Thymus (tissue), 14 donors: ENCODE measurements at places on chromosomes 11 and 22.

DNA sequence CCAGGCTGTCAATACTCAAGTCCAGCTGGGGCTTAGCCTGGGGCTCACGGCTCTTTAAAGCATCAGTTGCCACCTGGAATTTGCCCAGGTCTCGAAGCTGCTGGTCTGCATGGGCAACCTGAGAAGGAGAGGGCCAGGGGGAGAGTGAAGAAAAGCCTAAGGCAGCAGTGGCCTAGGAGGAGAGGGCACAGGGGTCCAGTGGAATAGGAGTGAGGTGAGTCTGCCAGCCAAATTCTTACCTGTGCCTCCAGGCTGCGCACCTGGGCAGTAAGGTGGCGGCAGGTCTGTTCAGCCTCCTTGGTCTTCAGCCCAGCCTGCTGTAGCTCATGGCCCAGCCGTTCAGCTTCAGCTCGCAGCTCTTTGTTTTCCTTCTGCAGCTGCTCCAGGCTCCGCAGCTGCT is 10.0 kb downstream of the IL18BP start:
- DNase-seq = no peak

DNA sequence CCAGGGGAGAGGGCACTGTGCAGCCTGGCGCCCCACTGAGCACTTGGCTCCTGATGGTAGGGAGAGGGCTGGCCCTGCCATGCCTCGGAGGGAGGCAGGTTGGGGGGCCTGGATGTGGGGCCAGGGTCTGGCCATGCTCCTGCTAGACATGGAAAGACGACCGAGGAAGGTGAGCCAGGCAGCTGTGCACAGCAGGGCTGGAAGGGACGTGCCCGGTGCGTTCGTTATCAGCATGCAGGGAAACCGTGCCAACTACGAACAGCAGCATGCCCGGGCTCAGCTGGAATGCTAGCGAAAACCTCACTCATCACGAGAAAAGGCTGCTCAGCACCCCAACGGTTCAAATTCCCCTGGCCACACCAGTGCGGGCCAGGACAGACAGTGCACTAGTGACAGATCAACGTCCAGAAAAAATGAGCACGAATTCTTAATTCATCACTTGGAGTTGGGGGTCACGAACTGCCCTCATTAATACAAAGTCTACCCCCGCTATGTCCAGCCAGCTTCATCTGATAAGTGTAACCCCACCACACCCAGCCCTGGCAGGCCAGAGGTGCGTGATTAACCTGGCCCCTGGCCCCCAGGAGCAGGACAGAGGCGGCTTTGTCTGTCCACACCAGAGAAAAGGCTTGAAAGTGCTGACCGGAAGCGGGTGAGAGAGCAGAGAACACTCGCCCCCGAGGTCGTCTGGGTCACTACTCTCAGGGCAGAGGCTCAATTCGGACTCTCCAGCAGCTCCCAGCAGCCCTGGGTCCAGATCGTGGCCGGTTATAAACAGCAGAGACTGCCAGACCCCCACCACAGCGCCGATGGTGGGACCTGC is 84.2 kb downstream of the CELSR1 start:
- DNase-seq = no peak

DNA sequence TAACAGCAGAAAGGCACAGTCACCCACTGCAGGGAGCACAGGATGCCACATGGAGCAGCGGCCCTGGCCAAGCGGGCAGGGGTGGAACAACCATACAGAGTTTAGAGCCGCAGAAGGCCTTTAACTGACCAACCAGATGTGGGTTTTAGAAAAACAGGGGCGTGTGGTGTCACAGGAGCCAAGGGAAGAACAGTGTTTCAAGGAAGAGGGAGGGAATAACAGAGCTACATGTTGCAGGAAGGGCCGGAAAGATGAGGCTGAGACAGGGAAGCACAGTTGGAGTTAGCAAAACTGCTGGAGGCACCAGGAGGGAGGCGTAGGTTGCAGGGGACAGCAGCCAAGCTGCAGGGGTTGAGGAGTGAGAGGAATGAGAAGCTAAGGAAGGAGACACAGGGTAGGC is 7.8 kb upstream of the NAA40 start:
- DNase-seq = no peak

GRCh38 chr11:32968541-32968940 is 47.1 kb upstream of the DEPDC7 start:
- no peak for DNase-seq

GRCh38 chr11:64915376-64915887 is 1.6 kb downstream of the ATG2A start:
- DNase-seq = no peak

- no peak for DNase-seq
Measured at GRCh38 chr11:1632053-1632714, 2.6 kb downstream of the KRTAP5-5 start.

DNA sequence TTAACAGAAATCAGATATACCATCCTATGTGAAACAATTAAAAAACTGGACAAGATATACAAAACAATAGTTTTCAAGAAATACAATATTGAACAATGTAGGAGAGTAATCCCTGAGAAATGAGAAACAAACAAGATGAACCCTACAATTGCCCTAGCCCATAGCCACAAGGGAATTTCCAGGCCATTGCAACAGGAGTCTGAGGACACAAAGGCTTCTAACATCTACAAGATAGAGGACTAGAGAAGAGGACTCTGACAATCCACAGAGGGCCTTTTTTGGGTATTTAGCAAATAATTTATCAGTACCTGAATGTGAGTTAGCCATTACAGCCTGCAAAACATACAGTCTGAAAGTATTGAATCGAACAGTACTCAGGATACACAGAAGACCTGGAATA is 251.7 kb downstream of the GRM5 start:
- no peak for DNase-seq

GRCh38 chr22:36323855-36324331 is 63.9 kb downstream of the MYH9 start:
- DNase-seq = no peak

DNA sequence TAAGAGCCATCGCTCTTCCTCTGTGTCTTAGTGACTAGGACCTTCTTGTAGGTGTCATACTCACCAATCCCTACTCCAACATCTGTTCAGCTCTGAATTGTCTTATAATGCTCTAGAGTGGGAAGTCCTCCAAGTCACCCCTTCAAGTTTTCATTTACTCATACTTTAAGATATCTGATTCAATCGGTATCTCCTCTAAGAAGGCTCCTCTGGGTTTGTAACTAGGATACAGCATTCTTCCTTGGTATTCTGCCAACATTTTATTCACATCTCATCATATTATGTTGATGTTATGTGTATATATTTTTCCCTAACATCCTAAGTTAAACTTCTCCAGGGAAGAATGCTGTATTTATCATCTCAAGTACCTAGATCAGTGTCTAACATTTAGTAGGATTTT is 662.1 kb downstream of the NTM start:
- no peak for DNase-seq

- no peak for DNase-seq
Measured at GRCh38 chr11:29353833-29354232, 663.0 kb downstream of the KCNA4 start.

- no peak for DNase-seq
Measured at GRCh38 chr11:128587415-128587814, at the start of gene ETS1. ETS1 (minus strand) TSS chr11:128587558; CDS start chr11:128573130, 14,428 bp downstream.

- DNase-seq = no peak
Measured at GRCh38 chr22:29719899-29720645, at the start of gene CABP7. CABP7 (plus strand) TSS chr22:29720003; CDS start chr22:29720425, 422 bp downstream.

- no peak for DNase-seq
Measured at GRCh38 chr11:70756756-70757155, 358.4 kb downstream of the CTTN start.

DNA sequence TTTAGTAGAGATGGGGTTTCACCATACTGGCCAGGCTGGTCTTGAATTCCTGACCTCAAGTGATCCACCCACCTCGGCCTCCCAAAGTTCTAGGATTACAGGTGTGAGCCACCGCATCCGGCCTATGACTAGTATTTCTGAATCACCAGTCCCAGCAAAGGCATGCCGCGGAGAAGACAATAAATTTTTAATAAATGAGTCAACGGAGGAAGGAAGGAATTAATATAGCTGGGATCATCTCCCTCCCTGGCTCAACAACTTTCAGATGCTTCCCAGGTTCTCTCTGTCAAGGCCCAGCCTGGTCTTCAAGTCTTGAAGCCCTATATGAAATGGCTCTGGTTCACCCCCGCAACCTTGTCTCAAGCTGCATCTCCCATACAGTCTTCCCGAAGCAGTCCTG is 45.7 kb downstream of the CYTH4 start:
- no peak for DNase-seq

- DNase-seq = no peak
Measured at GRCh38 chr11:2920343-2920742, 8.9 kb downstream of the PHLDA2 start.

DNA sequence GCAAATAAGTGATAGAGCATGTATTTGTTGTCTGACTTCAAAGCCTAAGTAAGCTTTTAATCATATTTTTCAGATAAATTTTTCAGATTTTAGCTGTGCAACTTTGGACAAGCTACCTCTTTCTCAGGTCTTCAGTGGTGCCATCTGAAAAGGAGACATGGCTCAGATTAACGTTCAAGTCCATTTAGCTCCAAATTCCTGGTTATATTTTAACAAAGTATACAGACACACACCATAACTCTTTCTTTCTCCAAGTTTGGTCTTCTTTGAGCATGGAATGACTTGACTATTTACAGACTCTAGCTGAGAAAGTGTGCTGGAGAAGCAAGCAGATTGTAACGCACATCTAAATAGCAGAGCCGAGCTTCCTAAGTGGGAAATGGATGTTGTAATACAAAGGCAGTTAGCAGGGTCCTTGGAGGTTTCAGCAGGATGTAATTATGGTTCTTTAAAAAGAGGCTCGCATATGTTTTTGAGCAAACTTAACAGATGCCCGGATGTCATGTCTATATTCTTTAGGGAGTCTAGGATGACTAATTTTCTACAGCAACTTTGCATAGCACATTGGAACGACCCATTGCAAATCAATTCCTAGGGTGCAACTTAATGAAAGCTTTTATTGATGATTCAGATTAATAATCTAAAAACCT is 128.1 kb upstream of the E2F8 start:
- DNase-seq = no peak

DNA sequence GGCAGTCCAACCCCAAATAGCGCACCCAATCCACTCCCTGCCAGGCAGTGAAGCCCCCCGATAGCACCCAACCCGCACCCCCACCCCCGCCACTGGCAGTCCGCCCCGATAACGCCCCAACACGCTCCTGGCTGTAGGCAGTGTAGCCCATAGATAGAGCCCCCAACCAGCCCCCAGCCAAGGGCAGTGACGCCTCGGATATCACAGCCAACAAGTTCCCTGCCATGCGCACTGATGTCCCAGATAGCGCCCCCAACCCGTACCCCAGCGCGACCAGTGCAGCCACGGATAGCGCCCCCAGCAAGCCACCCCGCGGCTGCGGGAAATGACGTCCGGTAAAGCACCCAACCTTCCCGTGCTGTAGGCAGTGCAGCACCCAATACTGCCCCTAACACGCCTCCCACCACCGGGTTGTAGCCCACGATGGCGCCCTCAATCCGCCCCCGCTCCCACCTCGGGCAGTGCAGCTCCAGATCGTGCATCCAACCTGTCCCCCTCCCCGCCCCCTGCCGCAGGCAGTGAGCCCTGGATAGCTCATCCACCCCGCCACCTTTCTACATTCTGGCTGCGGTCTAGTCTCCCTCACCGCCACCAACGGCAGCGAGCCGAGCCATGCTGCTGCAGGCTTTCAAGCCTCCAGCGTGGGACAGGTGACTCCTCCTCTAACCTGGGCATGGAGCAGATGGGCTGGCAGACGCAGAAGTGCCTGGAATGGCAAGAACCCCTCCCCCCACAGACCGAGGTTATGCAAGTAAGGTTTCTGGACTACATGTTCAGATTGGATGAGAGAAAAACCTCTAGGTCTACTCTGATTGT is 625 bp downstream of the RFPL2 start:
- DNase-seq = no peak

- DNase-seq = no peak
Measured at GRCh38 chr11:57482782-57483561, 22.6 kb downstream of the RTN4RL2 start.

- DNase-seq = no peak
Measured at GRCh38 chr11:58142761-58143160, 17.4 kb upstream of the OR9I1 start.

DNA sequence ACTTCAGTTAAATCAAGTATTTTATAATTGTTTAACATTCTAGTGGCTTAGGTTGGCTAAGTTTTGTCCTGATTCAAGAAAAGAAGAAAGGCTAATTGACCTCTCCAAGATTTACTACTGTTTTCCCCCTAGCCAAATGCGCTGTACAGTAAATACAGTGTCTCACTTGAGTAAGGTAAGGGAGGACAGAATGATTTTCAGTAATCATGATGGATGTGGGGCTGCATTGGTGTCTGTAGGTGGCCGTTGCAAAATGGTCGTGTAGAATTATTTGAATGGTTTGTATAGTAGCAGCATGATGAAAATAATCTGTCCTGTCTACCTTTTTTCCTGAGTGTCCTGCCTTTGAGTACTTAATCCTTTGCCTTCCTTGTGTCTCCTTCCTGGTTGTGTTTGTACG is 4.6 kb downstream of the CECR2 start:
- no peak for DNase-seq

DNA sequence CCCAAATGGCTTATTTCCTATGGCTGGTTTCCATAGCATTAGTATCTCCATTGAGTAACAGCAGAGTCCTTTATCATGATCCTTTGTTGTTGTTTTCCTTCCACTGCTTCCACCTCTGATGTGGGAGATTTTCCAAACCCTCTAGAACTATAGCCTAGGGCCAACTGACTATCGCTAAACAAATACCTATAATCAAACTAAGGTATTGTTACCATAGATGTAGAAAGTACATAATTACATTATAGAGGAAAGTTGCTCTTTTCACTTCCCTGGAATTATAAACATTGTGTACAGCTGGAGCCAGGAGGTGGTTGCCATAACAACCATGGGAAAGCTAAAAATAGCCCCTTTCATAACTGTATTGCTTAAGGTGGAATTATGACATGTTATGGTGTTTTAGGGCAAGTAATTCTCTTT is 47.0 kb upstream of the ALKBH3 start:
- DNase-seq = no peak

- DNase-seq = no peak
Measured at GRCh38 chr11:17145972-17146371, 61.8 kb downstream of the PIK3C2A start.

DNA sequence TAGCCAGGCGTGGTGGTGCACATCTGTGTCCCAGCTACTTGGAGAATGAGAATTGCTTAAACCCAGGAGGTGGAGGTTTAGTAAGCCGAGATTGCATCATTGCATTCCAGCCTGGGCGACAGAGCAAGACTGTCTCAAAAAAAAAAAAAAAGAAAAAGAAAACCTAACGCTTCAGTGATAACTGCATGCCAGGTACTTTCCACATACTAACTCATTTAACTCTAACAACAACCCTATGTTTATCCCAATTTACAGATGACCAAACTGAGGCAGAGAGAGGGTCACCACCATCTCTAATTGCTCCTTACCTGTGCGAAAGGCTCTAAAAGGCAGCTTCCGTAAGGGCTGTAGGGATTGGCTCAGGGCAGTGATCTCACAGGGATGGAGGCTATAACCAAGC is 11.6 kb downstream of the PISD start:
- DNase-seq = no peak

- DNase-seq = no peak
Measured at GRCh38 chr11:94649254-94649653, 82.1 kb downstream of the PIWIL4 start.
